Activated naive CD8-positive, alpha-beta T cell treated with anti-CD3 and anti-CD28 coated beads, Interleukin-2, amount 10 ng/mL, durations not matched to agents 7 days and 5 days (primary cell): ENCODE measurements at places on chromosomes 11 and 22. TPM values are rescaled to one million over a fixed set of nuclear protein-coding genes. Genes with fewer than 3 reads are reported as not detected.

GRCh38 chr11:128563942-128564641 lies 23.3 kb downstream of the ETS1 start:
- no peak for DNase-seq

GRCh38 chr22:37214731-37215030 lies 2.4 kb upstream of the SSTR3 start:
- DNase-seq: no peak

GRCh38 chr11:115611343-115611742 lies 107.1 kb upstream of the CADM1 start:
- no peak for DNase-seq

GRCh38 chr11:78207532-78208256 lies 19.0 kb downstream of the USP35 start:
- no peak for DNase-seq

DNA sequence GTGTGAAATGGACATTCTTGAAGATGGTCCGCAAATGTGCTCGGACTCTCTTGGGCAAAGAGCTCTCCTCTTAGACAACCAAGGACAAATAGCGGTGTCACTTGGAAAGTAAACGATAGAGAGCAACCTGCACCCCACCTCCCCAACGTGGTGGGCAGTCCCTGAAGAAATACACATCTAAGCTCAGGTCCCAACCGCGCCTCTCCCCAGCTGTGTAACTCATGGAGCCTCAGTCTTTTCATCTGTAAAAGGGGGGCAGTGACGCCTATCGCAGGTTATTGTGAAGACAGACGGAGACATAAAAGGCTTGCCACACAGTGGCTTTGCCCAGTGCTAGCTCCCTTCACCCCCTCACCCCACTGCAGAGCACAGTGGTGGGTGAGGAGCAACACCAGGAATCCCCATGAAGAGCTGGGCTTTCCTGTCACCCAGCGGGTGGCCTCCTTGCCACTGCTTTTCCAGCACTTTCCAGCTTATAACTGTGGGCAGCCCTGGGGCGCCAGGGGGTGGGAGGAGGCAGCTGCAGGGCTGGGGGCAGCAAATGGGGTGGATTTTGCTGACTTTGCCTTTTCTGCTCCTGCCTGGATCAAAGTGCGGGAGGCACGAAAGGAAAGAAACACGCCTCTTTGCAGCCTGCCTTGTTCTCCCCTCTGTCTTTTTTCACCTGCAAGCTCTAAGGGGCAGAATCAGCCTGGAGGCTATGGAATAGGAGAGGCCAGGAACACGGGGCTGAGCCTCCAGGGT lies 73.7 kb upstream of the TSPAN18 start:
- DNase-seq: no peak

Gene GRK3
- total RNA-seq: 30.7 TPM

DNA sequence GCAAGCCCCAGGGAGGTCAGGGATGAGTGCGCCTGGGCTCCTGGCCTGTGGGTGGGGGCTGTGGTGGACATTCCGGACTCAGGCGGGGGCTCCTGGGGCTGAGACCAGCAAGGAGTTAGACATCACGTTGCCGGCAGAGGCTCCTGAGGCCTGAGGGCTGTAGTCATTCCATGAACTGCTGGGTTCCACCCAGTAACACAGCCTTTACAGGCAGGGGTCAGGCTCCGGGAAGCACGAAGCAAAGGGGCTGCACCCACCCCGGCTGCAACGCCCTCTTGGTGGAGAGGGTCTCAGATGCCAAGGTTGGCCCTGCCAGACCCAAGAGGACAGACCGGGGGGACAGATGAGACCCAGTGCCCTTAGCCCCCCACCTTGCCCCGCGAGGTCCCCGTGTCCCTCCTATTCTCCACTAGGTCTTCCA lies 9.0 kb downstream of the TNNT3 start:
- no peak for DNase-seq

DNA sequence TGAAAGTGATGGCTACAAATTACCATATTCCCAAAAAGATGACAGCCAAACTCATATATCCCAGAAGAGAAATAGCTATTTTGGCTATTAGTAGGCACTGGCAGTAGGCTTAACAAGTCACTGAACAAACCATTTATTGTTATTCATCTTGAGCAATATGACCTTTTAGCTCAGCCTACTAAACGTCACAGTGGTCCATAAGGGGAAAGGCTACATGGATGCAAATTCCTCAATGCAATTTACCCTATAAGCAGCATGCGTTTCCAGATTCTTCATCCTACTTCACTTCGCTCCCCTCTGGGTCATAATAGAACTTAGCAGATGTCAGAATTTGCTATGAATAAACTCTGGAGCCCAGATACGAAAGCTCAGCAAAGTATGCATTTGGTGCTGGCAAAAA lies 114.0 kb downstream of the SIK3 start:
- DNase-seq: no peak
